ENCODE measurements at places on chromosomes 2 and 18.

GRCh38 chr2:40625849-40626248 is 174.0 kb upstream of the SLC8A1 start:
- no peak for DNase-seq

- no peak for DNase-seq
These were observed 73.6 kb downstream of the COA5 start for GRCh38 chr2:98534761-98535160.

DNA sequence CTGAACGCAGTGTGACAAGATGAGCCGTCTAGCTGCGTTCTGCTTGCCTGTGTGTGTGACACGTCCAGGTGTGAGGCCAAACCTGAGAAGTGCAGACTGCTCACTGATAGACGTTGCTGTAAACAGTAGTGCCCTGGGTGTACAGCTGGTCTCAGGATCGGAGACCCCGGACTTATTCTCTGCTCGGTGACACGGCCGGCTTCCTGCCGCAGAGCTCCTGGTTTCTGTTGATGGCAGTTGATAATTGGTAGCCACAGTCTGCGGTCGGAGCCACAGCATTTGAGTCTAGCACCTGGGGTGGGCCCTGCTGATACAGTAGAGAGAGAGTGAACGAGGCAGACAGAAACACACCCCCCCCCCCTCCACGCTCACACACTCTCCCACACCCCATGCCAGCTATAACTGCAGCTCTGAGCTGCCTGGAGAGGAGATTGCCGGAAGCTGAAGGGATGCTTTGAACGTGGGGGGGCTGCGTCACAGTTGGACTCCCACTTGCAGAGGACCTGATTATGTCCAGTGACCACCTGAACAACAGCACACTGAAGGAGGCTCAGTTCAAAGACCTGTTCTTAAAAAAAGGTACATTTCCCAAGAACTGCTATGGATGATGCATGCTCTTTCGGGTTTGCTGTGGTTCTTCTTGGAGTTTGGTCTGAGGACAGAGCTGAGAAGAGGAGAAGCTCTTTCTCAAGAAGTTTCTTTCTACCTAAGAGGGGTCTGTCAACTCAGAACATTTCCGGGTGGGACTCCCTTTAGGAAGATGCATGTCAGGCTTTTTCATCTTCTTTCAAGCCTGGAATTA is 114.0 kb downstream of the FAM210A start:
- DNase-seq: no peak

DNA sequence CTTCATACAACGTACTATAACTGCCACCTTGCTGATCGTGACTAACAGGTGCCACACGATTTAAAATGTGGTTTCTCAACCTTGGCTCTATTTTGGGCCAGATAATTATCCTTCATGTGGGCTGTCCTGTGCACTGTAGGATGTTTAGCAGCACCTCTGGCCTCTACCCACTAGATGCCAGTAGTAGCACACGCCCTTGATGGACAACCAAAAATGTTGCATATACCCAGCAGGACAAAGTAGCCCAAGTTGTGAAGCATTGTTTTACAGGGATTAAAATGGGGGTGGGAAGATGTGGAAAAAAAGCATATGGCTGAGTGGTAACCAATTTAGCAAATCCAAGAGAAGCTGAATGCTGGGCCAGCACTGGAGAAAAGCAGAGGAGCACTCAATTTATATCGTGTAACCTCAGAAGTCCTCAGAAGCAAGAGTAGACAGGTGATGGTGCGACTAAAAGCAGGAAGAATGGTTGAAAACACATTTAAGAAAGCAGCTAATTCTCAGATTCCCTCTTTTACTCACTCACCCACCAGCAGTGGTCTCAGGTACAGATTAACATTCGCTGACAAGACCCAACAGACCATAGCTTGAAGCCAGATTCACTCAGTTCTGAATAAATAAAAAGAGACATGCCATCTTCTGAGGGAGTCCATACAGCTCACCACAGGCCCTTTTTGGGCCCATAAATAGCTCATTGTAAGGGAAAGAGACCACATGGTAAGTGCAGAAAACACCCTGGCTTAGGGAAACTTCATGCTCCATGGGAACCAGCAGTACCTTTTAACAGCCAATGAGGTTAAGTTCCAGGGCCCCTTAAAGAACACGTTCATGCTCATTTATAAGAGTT is 50.6 kb downstream of the RAPH1 start:
- no peak for DNase-seq

Measured in cortex of kidney (tissue), 1 donor.